Type B pancreatic cell (in vitro differentiated cells): ENCODE measurements at places on chromosomes 5 and 9. TPM values are rescaled to one million over a fixed set of nuclear protein-coding genes. Genes with fewer than 3 reads are reported as not detected.

DNA sequence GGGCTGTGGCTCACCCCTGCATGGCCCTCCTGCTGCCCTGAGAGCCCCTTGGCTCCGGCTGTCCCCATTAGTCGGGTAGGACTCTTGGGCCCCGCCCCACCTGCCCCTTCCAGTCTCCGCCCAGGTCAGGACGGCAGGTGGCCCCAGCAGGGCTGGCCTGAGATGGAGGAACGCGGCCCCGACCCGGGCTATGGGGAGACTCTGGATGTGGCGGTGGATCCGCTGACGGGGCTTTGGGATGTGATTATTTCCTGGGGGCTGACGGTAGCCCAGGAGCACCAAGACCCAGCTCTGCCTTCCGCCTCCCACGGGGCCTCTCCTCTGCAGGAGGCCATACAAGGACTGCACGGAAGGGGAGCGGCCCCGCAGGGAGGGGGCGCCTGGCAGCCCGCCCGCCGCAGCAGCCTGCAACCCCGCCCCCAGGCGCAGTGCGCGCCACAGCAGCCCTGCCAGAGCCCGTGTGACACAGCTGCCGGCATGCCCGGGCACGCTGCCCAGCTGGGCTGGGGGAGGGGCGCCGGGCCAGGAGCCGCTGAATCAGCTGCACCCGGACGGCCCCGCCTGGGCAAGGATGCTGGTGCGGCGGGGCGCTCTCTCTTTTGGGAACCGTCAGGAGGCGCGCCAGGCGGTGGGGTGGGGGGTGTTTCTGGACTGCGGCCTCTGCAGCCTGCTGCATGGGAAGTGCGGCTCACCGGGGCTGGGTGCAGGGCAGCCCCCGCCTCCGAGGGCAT is 9.2 kb downstream of the TMEM250 start:
- peaks cover 4% of the 10 kb centered on the region for H3K27me3 ChIP-seq
- H3K4me1 ChIP-seq: peaks cover 10% of the 10 kb centered on the region
- peak overlapping the region; percentile 74 for H3K4me3 ChIP-seq
- peak; percentile 90 for DNase-seq
- H3K36me3 ChIP-seq: peaks cover under 1% of the 10 kb centered on the region
- peak overlapping the region; percentile 72 for H3K27ac ChIP-seq

The SPATA9 gene
- 0.29 TPM in 2 replicates for total RNA-seq

DNA sequence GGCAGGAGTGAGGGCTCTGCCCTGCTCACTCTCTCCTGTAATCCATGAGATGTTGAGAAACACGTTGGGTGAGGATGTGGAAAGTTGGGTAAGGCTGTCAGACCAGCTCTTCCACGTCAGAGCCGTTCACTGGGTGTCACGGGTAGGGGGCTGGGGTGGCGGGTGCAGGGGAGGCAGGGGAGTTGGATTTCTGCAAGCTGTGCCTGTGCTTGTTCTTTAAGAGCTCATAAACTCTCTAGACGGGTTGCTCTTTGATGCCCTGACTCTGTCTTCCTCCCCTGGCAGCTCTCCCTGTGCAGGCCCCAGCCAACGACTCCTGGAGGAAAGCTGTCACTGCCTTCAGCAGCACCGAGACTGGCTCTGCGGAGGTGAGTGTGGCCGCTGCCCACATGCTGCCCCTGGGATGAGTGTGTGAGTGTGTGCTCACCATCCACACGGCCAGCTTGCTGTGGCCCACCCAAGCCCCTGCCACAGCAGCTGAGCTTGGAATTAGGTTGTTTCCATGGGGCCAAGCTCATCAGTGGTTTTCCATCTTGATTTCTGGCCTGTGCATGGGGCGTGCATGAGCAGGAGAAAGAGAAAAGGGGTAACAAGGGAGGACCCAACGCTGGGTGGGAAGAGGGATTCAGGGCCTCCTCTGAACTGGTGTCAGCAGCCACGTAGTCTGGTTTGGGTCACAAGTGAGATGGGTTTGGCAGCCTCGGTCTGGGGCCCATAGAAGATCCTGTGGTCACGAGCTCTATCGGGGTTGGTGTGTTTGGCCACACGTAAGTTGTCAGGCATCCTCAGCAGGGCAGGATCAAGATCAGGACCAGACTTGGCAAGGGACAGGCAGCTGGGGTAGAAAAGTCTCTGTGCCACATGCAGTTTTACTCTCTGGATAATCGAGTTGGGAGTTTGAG is 21.0 kb upstream of the POMT1 start:
- H3K36me3 ChIP-seq: peaks cover 22% of the 10 kb centered on the region
- no peak for DNase-seq
- H3K27me3 ChIP-seq: no peaks in the 10 kb centered on the region
- peak overlapping the region; percentile 82 for H3K27ac ChIP-seq
- peak overlapping the region; percentile 28 for H3K4me3 ChIP-seq

GRCh38 chr5:63554191-63554590 is 408.1 kb downstream of the HTR1A start:
- no peak overlapping the region for H3K27ac ChIP-seq
- no peaks in the 10 kb centered on the region for H3K27me3 ChIP-seq
- DNase-seq: no peak
- H3K36me3 ChIP-seq: no peaks in the 10 kb centered on the region

DNA sequence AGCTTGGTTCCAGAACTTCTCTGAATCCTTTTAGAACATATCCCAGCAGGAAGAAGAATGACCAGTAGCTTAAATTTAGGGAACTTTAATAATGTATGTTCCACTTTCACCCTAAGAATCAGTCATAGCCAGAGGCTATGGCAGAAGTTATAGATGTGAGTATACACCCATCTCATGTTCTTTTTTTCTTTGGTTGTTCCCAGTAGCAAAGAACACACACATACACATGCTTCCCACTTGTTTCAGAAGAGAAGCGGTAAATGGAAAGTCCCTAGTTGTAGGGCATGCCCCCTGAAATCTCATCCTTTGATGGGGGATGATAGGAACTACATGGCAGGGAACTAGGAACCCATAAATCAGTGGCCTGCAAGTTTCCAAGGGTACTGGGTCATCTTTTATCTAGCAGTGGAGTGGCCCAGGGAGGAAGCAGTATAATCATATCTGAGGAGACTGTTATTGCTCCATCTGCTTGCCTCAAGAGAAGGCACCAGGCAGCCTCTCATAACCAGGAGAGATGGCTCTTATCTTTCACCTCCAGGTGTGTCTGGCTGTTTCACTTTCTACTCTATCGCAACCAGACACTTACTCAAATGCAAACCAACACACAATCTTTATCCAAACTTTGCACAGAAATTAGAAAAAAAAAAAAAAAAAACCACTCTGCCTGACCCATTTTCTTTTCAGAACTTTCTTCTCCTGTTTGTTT is 109.5 kb downstream of the SNCAIP start:
- no peak for DNase-seq
- peaks cover 14% of the 10 kb centered on the region for H3K36me3 ChIP-seq
- peaks cover 36% of the 10 kb centered on the region for H3K4me1 ChIP-seq

DNA sequence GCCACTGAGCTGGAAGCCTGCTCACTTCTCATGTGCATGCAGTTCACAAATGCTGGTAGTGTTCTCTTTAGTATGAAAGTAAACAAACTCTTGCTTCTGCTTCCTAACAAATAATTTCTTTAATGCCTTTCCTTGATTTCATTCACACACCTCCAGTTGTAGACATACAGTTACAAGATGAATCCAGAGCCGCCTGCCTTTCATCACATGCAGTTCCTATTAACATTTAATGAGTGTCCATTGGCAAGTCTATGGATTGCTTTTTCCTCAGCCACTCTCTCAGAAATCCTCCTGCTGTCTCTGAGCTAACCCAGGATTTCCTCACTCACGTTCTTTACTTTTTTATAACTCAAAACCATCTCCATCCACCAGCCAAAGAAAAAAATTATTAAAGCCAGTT is 408.6 kb downstream of the BNC2 start:
- H3K36me3 ChIP-seq: peaks cover 8% of the 10 kb centered on the region
- H3K4me1 ChIP-seq: peaks cover 40% of the 10 kb centered on the region
- H3K27me3 ChIP-seq: no peaks in the 10 kb centered on the region
- no peak overlapping the region for H3K4me3 ChIP-seq

DNA sequence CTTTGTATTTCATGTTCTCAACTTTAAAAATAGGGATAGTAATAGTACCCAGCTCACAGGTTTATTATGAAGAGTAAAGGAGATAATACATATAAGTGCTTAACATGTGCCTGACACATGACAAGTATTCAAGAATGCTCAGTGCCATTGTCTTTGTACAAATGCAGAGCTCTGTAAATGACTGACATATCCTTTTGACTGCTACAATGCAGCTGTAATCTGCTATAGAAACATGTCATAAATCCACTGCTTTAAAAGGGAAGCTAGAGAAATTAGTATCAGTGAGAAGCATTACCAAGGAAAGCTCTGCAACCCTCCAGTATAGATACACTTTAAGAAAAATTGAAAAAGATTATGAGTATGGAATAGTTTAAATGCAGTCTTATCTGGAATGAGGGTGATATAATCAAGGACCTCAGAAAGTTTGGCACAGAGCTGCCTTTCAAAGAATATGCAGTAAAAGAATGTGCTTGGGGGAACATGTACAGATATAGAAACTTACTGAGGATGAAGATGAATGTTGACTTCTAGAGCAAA is 17.9 kb downstream of the ERAP1 start:
- H3K27me3 ChIP-seq: no peaks in the 10 kb centered on the region
- H3K4me1 ChIP-seq: peaks cover 11% of the 10 kb centered on the region
- peaks cover 49% of the 10 kb centered on the region for H3K36me3 ChIP-seq
- H3K27ac ChIP-seq: no peak overlapping the region
- H3K4me3 ChIP-seq: no peak overlapping the region

DNA sequence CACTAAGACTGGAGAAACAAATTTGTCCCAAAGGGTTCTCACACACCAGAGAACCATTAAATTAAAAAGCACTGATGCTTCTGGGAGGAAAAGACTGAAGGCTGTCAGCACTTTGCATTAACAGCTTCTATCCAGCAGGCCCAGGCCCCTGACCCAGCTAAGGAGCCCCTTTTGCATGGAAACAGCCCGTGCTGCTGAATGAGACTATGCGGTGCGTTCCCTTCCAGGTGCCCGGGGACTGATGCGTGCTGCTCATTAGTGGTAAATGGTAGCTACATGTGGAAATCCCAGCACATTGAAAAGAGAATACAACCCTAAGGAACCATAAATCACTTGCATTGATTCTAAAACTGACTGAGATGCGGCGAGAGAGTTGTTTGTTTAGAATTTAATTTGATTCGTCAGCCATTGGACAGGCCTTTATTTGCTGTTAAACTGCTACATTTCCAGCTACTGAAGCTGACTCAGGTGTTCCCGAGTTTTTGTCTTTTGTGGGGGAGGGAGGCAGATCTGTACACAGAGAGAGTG is 351.0 kb upstream of the SLC24A2 start:
- H3K4me3 ChIP-seq: no peak overlapping the region
- peaks cover 57% of the 10 kb centered on the region for H3K27me3 ChIP-seq
- peaks cover 19% of the 10 kb centered on the region for H3K4me1 ChIP-seq
- no peak overlapping the region for H3K27ac ChIP-seq
- no peak for DNase-seq

GRCh38 chr5:5978501-5979376 is 399.6 kb downstream of the MED10 start:
- no peaks in the 10 kb centered on the region for H3K36me3 ChIP-seq
- H3K4me3 ChIP-seq: no peak overlapping the region

DNA sequence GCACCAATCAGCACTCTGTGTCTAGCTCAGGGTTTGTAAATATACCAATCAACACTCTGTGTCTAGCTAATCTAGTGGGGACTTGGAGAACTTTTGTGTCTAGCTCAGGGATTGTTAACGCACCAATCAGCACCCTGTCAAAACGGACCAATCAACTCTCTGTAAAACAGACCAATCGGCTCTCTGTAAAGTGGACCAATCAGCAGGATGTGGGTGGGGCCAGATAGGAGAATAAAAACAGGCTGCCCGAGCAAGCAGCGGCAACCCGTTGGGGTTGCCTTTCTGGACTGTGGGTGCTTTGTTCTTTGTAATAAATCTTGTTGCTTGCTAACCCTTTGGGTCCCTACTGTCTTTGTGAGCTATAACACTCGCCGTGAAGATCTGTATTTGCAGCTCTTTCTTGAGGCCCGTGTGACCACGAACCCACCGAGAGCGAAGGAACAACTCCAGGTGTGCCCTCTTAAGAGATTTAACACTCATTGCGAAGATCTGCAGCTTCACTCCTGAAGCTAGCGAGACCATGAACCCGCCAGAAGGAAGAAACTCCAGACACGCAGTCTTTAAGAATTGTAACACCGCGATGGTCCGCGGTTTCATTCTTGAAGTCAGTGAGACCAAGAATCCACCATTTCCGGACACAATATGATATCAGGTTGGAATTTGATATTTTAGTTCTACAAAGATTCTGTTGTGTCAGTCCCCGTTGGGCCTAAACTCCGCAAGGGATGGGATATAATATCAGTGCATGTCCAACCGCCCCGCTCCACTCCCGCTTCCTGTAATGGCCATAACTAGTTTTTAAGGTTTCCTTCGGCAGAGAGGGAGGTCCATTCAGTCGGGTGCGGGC is 740 bp upstream of the TRMT10B start:
- H3K4me1 ChIP-seq: peaks cover 14% of the 10 kb centered on the region
- DNase-seq: no peak

GRCh38 chr5:122112063-122112462 is 17.3 kb upstream of the ZNF474 start:
- peaks cover 7% of the 10 kb centered on the region for H3K27me3 ChIP-seq
- no peak overlapping the region for H3K4me3 ChIP-seq
- H3K27ac ChIP-seq: no peak overlapping the region
- peaks cover 8% of the 10 kb centered on the region for H3K4me1 ChIP-seq
- H3K36me3 ChIP-seq: no peaks in the 10 kb centered on the region

The PRR7 gene
- total RNA-seq: 5.9 and 8.8 TPM in 2 replicates

GRCh38 chr9:127608104-127608966 is 3.7 kb upstream of the STXBP1 start:
- H3K36me3 ChIP-seq: no peaks in the 10 kb centered on the region
- H3K4me3 ChIP-seq: peak overlapping the region; percentile 87
- peaks cover 26% of the 10 kb centered on the region for H3K27me3 ChIP-seq
- peak overlapping the region; percentile 85 for H3K27ac ChIP-seq
- peak; percentile 83 for DNase-seq

DNA sequence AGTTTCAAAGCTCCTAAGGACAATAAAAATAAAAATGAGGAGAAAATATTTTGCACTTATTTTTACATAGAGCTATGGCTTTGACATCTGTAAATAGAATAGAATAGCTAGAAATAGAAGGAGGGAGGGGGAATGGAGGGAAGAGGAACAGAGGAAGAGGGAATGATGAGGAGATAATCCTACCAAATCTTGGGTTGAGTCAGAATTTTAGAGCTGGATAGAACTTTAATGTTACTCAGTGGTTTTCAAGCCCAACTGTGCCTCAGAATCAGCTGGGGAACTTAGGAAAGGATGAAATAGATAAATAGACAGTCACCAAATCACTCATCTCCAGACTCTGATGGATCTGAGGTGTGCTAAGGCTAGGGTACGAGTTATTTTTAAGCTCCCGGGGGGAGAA is 190.3 kb upstream of the FREM1 start:
- peak overlapping the region; percentile 49 for H3K27ac ChIP-seq
- no peak for DNase-seq
- no peaks in the 10 kb centered on the region for H3K36me3 ChIP-seq
- peaks cover 3% of the 10 kb centered on the region for H3K27me3 ChIP-seq

DNA sequence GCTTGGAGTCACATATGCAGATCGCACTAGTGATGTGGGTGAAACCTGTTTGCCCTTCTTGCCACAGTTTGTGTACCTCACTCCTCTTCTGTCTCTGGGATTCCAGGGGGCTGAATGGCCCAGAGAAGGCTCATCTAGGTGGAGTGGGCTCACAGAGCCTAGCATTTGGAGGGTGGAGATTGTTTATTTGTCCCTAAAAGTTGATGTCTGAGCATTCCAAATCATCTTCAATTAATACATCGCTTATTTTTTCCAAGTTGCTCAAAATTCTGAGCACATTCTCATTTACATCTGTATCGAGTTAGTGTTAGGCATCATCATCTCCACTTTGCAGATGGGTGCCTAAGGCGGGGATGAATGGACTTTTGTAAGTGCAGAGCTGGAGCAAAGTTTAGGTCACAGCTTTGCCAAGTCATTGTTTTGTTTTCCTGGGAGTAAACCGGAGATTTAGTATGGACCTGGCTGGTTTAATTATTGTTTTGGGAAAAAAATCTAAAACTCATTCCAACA is 2.0 kb downstream of the ABL1 start:
- H3K36me3 ChIP-seq: no peaks in the 10 kb centered on the region
- peaks cover 54% of the 10 kb centered on the region for H3K4me1 ChIP-seq
- no peak for DNase-seq
- H3K4me3 ChIP-seq: peak overlapping the region; percentile 99
- no peaks in the 10 kb centered on the region for H3K27me3 ChIP-seq
